ENCODE measurements at places on chromosomes 5 and 9.

DNA sequence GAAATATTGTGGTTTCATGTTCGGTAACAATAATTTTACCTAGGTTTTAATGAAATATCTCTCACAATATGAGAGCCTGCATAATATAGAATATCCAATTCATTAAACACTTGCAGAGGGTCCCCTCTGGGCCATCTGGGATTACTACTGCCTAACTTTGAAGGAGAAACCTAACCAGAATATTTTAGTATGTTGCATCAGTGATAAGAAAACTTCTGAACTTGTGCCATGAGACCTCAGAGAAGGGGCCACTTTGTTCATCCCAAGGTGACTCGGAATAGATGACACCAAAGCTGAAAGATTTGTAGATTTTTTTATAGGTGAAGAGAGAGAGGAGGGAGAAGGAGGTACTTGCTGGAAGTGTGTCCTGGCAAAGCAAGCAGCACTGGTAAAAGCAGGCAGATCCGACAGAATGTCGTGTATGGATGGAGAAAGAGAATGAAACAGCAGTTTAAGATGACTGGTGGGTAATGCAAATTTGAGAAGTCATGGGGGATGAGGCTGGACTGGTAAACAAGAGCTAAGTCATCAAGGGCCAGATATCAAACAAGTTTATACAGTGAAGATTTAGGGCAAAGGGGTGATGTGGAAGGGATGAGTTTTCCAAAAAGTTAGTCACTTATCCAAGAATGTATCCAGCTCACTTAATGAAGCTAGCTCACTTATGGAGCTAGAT, 372.3 kb downstream of the ADGRV1 start:
- no peak for DNase-seq

DNA sequence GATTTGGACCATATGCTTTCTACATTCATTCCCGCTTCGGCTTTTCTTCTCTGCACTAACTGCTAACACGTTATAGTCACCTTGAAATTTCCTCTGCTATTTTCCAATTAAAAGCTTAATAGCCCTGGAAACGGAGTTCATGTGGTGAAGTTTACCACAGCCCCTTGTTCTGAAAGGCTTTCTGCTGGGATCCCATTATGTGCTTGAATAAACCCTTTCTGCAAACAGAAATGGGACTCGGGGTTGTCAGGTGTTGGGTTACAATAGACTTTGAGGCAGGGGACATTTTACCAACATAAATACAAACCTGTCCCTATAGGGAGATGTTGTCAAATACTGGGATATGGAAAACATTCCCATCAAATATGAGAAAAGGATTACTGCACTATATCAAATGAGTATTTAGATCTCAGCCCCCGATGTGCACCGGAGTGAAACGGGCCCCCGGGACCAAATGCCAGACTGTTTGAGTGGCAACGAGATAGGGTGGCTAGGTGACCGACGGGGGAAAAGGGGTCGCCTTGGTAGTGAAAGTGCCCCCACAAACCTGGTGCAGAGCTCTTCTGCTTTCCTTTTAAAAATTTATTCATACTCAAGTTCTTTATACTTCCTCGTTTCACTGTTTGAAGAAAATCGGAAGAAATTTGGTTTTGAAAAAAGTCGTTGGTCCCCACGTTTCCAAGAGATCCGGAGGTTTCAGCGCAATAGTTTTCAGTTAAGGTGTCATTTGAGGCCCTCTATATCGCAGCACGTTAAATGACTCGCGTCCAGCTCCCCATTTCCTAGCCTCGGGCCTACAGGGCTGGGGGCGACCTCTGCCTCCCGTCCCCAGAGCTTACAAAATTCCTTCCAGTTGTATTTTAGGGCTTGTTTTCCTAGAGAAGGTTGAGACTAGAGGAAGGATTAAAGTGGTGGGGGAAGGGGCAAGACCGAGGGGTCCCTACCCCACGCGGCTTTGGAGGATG, 2.1 kb upstream of the DMRT3 start:
- DNase-seq: no peak

DNA sequence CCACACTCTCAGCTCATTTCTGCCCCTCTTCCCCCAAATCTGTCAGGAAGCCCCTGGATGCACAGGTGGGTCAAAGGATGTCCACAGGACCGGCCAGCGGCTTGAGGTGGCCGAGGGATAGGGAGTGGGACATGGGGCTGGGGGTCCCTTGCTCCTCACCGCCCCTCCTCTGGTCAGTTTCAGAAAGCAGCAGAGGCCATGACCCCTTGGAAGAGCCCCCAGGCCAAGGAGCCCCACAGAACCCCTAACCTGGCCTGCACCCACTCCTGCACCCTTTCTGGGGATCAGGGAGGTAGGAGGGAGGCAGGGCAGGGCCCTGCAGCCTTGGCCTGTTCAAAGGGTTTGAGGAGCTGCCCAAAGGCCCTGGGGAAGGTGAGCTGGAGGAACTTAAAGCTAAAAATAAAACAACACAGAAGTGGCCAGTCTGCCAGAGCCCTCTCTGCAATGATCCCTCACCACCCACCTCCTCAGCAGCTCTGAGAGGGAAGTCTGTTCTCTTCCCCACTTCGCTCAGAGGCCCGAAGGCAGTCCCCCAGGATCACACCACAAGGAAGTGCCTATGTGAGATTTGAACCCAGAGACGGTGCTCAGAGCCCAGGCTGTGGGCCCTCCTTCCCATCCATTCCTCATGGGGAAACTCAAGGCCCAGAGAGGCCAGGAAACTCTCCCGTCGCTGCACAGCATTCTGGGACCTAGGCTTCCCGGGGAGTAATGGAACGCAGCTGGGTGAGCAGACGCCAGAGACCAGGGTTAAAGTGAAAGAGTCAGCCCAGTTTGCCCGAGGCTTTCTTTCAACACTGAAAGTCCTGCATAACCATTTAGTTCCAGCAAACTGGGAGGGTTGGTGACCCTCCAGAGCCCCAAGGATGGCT, 910 bp downstream of the ENG start:
- no peak for DNase-seq

GRCh38 chr5:33227746-33228145, 213.0 kb upstream of the TARS1 start:
- DNase-seq: no peak

- DNase-seq: no peak
Measured at GRCh38 chr5:124193371-124193789, 553.1 kb downstream of the ZNF608 start.

GRCh38 chr5:2048664-2049063, 165.9 kb upstream of the IRX4 start:
- DNase-seq: no peak

DNA sequence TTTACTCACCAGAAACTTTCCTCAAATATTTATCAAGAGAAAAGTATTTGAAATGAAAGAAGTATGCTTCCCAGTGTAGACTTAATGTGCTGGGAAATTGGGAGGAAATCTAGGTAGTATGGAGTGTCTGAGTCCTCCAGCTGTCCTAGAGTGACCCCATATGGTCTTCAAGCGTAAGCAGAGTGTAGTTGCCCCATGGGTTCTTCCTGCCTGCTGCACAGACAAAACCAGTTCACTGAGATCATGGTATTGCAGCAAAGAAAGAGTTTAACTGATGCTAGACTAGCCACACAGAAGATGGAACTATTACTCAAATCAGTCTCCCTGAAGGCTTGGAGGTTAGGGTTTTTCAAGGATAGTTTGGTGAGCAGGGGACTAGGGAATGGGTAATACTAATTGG, 114.9 kb upstream of the PRLR start:
- DNase-seq: no peak
